Activated CD8-positive, alpha-beta memory T cell treated with anti-CD3 and anti-CD28 coated beads for 48 hours (primary cell): ENCODE measurements at places on chromosomes 1 and 21.

GRCh38 chr1:159296706-159297375 lies 5.3 kb upstream of the FCER1A start:
- no peak for DNase-seq

DNA sequence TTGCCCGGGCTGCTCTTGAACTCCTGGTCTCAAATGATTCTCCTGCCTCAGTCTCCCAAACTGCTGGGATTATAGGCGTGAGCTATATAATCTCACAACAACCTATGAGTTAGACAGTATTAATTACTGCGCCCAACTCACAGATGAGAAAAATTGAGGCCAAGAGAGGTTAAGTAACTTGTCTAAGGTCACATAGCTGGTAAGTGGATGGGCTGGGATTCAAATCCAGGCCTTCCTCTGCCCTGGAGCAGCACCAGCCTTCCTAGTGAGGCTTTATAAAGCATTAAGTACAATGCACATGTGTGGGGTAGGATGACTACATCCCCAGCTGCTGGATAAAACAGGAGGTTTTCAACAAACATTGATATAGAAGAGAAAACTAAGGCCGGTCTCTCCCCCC lies 15.1 kb downstream of the E2F2 start:
- DNase-seq, result no peak

DNA sequence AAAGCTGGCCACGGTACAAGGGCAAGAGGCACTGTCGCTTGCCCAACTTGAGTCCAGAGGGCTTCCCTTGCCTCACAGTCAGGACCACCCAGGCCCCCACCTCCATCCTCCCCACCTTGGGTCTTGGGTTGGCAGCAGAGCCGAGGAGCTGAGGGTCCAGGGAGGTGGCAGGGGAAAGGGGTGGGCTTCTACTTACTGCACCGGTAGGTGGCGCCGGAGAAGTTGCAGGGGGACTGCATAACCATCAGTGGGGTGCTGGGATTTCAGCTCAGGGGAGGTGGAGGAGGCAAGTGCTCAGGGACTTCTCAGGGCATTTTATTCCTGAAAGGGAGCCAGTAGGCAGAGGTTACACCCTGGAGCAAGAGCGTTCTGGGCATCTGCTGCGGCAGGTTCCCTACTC lies 44.0 kb downstream of the TRIM62 start:
- no peak for DNase-seq

DNA sequence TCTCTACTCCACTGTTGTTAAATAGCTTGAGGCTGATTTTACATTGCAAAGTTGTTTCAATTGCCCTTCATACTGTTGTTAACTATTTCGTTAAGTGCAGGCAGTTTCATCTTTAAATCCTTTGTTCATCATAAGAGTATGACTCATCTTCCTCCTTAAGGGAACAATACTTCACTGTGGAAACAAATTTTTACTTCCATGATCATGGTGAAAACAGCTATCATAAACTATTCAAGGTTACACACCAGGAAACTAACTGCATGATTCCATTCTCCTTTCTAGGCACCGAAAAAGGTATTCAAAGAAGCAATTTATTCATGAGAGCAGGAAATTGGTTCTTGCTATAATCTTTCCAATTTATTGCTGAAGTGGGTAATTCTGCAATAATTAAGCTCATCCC lies 593.2 kb downstream of the LRRIQ3 start:
- no peak for DNase-seq

GRCh38 chr1:54516249-54516920 lies 31.6 kb upstream of the ACOT11 start:
- no peak for DNase-seq

DNA sequence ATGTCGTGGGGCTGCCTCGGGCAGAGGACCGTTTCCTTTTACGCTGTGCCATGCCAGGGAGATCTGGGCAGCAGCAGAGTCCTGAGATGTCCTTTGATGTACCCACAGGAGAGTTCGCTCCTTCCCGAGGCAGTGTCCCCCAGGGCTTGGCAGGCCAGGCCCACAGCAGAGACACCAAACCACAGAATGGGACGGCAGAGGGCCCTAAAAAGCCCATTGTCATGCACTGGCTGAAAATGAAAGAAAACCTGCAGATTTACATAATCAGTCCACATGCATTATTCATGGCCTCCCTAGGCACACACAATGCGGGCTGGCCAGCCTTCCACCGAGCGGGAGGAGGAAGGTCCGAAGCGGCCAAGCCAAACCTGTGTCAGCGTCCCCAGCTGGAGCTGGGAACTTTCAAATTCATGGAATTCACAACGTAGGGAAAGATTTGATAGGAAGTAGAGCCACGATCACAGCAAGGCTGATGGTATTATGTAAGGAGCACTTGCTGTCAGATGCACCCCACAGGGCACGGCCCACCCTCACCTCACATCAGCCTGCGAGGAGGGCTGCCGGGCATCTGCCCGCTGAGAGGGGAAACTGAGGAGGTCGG lies 25.3 kb upstream of the EFHD2 start:
- DNase-seq, result no peak

DNA sequence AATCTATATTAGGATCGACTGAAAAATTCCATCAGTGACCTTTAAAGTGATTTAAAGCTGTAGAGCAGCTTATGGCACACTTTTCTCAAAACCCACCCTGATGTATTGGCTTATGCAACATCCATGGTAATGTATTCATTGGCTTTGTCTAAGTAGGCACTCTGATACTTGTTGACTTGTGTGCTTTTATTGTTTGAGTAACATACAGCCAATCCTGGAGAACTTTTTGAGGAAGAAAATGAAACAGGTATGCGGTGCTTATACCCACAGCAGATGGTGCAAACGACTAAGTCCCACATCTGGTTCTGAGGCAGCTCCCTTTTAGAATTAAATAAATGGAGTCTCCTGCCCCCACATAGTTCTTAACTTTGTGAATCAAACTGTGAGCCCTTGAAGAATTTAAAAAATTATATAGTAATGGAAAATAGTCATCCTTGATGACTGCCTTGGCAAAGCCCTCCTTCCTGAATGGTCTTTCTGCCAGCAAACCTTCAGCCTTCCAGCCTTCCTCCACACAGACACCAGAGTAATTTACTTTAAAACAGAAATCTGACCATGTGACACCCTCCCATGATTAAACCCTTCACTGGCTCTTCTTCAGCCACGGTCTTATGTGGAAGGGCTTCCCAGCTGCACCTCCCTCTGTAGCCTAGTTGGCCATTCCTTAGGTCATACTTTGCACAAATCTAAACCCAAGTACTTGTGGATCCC lies 116.0 kb downstream of the BCAR3 start:
- DNase-seq, result no peak

- DNase-seq, result no peak
Measured at GRCh38 chr1:4253935-4254334, 353.9 kb upstream of the C1orf174 start.

DNA sequence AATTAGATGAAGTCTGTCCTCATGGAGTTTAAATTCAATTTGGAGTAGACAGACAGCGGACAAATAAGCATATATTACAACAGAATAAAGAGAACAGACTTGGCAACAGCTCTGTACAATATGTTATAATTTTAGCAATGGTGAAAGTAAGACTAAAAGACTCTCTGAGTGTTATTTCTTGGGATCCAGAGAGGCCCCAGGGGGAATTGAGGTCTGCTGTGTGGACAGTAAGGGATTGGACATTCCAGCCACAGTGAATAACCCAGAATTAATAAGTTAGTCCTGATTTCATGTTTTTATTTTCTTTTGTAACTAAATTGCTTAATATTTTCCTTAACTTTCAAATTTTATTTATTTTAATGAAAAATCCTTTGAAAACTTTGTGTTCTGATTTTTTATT lies 101.7 kb downstream of the PATJ start:
- no peak for DNase-seq

GRCh38 chr1:2476061-2476999 lies at the start of gene PLCH2:
Gene PLCH2 (plus strand): TSS chr1:2476289. CDS start chr1:2476589, 300 bp downstream.
- no peak for DNase-seq

DNA sequence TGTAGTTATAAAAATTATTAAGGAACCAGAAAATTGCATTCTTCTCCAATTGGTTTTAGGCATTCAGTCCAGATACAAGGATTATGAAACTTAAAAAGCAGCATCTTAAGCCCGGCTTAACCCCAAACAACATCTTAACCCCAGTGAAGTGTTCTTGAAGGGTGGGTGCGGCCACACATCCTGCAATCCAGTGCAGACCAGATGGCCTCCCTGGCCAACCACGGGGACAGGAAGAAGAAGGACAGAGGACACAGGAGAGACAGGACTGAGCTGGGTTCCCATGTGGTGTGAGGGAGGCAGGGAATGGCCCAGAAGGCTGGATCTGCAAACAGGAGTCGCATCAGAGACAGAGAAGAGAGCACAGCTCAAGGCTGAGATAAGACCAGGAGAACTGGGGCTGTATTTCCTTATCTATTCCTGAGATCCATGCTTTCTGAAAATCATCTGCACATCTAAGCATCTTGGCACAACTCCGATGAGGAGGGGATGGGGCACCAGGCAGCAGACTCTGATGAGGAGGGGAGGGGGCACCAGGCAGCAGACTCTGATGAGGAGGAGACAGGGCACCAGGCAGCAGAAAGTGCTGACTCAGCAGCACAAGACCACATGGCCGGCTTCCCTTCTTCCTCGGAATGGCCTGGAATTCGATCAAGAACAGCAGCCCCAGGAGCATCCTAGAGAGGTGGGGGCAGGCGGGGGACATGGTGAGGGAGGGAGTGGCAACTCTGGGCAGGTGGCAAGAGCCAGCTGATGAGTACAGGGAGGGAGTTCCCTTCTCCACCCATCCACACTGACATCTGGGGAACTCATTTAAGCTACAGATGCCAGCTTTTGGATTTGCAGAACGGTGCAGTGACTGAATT lies 26.6 kb downstream of the ABCG1 start:
- no peak for DNase-seq

GRCh38 chr1:220454155-220454777 lies 73.7 kb upstream of the MARK1 start:
- DNase-seq, result no peak

GRCh38 chr1:234642428-234642827 lies 32.5 kb upstream of the IRF2BP2 start:
- DNase-seq, result no peak

GRCh38 chr21:34617753-34618339 lies 2.9 kb upstream of the RCAN1 start:
- no peak for DNase-seq

DNA sequence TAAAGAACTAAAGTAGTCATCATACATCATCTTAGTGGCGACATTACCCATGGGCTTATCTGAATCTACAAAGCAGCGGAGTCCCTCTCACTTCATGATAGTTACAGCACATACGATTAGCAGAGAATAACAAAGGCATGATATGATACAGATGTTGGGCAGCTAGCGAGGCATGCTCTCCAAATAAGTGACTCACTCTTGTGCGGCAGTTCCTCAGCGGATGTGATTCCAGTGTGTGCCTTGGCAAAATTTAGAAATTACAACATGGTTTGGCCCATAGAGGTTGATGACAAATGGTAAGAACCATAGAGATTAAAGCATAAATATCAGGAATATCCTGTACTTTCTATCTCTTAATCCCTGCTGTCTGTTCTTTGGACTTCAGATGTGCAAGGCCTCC lies 48.1 kb upstream of the PAXBP1 start:
- DNase-seq, result no peak

- DNase-seq, result no peak
Measured at GRCh38 chr1:59128784-59129227, 168.1 kb upstream of the FGGY start.

GRCh38 chr1:69321311-69321710 lies 246.4 kb upstream of the LRRC7 start:
- DNase-seq, result no peak

DNA sequence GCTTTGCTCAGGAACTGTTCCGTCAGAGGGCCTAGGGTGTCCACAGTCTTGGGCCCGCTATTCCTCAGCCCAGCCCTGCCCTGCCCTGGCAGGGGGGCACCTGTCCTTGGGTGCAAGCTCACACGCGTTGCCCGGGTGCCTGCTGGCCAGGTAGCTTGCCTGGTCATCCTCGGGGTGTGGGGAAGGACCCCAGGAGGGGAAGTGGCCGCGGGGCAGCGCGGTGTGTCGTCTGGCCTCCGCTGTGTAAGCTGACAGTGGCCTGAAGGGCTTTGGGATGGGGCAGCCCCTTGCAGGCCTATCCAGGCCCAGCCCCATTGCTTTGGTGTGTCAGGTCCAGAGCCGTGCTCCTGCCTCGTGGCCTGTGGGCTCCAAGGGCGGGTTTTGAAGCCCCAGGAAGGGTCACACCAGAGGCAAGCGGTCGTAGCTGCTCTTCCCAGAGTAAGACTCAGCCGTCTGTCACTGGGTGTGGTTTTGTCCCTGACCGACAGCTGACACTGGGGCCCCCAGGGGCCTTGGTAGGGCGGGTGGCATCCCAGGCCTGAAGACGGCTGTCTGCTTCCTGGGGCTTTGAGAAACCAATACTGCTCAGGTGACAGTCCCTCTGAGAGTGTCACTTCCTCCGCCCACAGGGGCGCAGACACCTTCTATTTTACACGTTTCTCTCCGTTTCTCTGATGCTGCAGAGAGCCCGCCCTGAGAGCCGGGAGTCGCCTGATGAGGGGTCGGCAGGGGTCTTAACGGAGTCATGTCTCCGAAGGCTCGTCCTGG lies 72.1 kb downstream of the SKI start:
- peak; percentile 58 for DNase-seq

GRCh38 chr1:8951231-8951630 lies 5.6 kb downstream of the CA6 start:
- DNase-seq, result no peak

DNA sequence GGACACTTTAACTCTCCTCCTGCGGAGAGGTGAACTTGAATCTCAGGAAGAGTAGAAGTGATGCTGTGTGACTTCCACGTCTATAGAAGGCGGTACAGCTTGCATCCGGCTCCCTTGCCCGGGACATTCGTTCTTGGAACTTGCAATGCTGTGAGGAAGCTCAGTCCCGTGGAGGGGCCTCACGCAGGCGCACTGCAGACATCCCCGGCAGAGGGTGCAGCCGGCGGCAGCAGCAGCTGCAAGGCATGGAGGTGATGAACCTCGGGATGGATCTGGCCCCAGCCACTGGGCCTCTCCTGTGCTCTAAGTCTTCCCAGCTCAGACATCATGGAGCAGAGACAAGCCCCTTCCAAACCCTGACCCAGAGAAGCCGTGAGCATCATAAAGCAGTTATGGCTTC lies 61.8 kb upstream of the SOD1 start:
- no peak for DNase-seq

DNA sequence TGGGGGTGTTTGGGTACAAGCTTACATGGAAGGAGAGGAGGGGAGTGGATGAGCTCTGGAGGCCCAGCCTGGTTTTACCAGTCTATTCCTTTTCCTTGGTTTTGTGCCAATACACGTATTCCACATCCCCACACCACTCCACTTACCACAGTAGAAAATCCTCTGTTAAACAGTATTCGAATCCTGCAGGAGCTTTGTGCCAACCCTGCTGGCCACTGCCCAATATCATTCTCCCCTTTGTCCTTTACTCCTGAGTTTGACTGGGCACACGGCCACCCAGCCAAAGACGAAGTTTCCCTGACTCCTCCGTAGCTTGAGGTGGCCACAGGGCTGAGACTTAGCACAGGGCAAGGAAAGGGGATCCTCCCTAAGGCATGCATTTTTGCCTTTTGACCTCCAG lies 61.6 kb downstream of the TMCO4 start:
- DNase-seq, result no peak

- DNase-seq, result no peak
Measured at GRCh38 chr21:17082843-17083483, 429.9 kb upstream of the CXADR start.

- DNase-seq, result no peak
Measured at GRCh38 chr21:45175326-45176095, 101.1 kb downstream of the ADARB1 start.
